Neural crest cell (in vitro differentiated cells): ENCODE measurements at places on chromosomes 12 and 14. TPM values are rescaled to one million over a fixed set of nuclear protein-coding genes. Genes with fewer than 3 reads are reported as not detected.

DNA sequence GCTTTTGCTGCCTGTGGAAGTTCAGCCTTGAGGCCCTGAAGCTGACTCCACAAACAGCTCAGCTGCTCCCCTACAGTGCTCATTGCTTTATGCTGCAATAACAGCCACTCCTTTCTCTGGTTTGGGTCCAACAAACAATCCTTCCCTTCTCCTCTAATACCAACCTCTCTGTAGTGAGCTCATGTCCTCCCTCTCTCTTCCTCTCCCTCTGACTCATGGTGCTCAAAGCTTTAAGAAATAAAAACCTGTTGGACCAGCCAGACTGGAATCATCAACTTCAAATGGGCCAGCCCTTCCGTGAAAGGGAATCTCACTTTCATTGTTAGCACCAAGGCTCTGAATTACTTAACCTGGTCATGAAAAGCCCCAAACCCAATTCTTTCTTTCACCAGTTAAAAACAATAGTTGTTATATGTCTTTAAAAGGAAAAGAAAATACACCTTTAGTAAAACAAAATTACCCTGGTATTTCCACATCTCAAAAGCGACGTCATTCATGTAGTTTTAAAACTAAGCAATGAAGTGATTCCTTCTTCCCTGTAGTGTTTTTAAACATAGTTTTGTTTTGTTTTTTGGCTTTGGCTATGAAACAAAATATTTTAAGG lies 126.4 kb downstream of the DUSP6 start:
- no peak overlapping the region for H3K4me3 ChIP-seq
- H3K27me3 ChIP-seq, result no peaks in the 10 kb centered on the region
- H3K27ac ChIP-seq, result no peak overlapping the region

GRCh38 chr12:130636370-130636769 lies 79.7 kb downstream of the RIMBP2 start:
- peaks cover 20% of the 10 kb centered on the region for H3K4me1 ChIP-seq
- no peak overlapping the region for H3K4me3 ChIP-seq
- DNase-seq, result no peak
- H3K27ac ChIP-seq, result no peak overlapping the region
- peaks cover 25% of the 10 kb centered on the region for H3K27me3 ChIP-seq
- no peaks in the 10 kb centered on the region for H3K36me3 ChIP-seq

DNA sequence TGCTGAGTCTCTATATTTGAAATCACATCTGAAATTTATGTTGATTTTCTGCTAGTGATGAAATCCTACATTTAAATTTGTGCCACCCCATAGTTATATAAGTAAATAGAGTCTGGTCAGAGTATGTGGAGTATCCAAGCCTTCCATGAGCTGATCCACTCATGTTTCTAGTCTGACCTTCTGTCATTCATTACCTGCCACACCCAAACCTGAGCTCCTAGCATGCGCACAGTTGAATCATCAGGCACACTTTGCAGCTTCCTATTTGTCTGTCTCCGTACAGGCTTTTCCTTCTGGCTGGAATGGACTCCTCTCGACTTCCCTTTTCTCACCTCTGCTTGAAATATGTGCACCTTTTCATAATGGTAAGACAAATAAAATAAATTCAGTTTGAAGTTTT lies 45.3 kb upstream of the LRIG3 start:
- H3K36me3 ChIP-seq, result no peaks in the 10 kb centered on the region
- H3K27me3 ChIP-seq, result no peaks in the 10 kb centered on the region

The PABPN1 gene
- 375 and 379 TPM in 2 replicates for total RNA-seq

DNA sequence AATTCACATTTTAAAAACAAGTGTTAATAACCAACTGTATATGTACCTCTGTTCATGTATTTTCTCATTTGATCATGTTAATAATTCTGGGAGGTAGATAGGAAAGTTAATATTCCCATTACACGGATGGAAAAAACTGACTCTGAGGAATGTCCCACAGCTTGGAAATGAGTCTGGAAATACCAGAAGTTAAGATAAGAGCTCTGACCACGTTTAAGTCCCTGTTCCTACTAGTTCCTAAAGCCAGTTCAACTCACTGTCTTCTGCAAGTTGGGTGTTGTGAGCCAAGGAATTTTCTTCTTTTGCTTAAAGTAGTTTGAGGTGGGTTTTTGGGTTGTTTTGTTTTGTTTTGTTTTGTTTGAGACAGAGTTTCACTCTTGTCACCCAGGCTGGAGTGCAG lies 104.5 kb downstream of the TMEM30B start:
- H3K36me3 ChIP-seq, result peaks cover 2% of the 10 kb centered on the region
- H3K4me3 ChIP-seq, result no peak overlapping the region
- H3K27ac ChIP-seq, result no peak overlapping the region
- DNase-seq, result no peak

DNA sequence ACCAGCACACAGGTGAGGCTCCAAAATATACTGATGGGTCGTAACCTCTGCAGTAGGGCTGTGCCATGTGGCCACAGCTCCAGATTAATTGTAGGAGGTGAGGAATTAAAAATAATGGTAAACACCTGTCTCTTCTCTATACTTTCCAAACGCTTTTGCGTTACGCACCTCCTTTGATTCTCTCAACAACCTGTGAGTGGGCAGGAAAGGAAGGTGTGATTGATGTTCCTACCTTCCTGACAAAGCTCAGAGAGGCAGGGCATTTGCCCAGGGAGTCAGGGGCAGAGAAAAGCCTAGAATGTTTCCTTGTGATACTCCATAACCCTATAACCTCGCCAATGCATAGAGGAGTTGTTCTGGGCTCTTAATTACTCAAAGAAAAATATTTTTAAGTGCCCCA lies 124.9 kb downstream of the PRMT8 start:
- no peak for DNase-seq
- no peak overlapping the region for H3K27ac ChIP-seq
- peaks cover 7% of the 10 kb centered on the region for H3K4me1 ChIP-seq
- no peaks in the 10 kb centered on the region for H3K27me3 ChIP-seq
- no peak overlapping the region for H3K4me3 ChIP-seq
- H3K36me3 ChIP-seq, result no peaks in the 10 kb centered on the region

DNA sequence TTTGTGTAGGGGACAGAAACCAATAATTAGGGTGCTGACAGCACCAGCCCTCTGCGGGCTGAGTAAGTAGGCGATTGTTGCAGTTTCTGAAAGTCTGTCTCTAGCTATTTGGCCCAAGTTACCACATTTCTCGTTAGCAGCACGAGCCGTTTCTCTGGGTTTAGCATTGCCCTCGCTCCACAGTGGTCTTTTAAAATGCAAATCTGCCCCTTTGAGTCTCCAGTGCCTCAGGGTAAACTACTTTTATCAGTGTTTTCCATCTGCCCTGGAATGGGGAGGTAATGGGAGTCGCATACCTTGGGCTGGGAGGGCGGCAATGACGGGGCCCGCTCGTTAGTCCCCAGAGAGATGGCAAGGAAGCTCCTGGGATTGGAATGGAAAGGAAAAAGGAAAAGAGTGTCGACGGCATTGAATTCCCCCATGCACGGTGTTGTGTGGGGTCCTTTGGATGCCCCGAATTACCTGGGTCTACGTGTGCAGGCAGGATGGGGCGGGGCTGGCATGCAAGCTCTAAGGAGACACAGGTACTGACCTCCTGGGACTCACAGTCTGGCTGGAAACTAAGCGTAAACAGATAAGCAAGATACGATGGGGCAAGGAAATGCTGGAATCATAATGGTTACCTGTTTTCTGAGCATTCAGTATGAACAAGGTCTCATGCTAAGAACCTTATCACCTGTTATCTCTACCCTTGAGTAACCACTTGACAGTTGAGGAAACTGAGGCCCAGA lies 131.8 kb upstream of the MAP1LC3B2 start:
- no peak overlapping the region for H3K4me3 ChIP-seq
- H3K27ac ChIP-seq, result no peak overlapping the region
- H3K36me3 ChIP-seq, result no peaks in the 10 kb centered on the region
- no peak for DNase-seq
- H3K4me1 ChIP-seq, result peaks cover 29% of the 10 kb centered on the region

- H3K27ac ChIP-seq, result peak overlapping the region; percentile 68
- H3K27me3 ChIP-seq, result peaks cover 52% of the 10 kb centered on the region
- H3K36me3 ChIP-seq, result no peaks in the 10 kb centered on the region
Measured at GRCh38 chr12:53224061-53224896, 7.7 kb downstream of the RARG start.

The NTN4 gene
- 5.7 and 6.0 TPM in 2 replicates for total RNA-seq

DNA sequence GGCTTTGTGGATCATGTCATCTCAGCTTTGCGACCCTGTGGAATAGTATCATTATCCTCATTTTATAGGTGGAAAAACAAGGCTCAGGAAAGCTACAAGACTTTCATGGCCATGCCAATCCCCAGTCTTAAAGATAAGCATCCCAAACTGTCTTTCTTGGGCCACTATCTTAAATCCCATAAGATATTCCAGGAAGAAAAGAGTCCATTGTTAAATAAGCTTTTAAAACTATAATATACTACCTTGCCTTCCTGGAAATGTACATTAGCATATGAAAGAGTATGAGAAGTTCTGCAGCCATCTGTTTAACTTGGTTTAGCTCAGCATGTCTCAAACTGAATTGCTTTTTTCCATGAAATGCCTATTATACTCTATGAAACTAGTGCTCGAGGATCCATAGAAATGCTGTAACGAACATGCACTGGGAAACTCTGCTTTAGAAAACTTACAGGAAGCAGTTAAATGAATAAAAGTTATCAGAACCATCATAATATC lies 77.1 kb downstream of the B4GALNT3 start:
- H3K4me1 ChIP-seq, result peaks cover 17% of the 10 kb centered on the region
- H3K27me3 ChIP-seq, result no peaks in the 10 kb centered on the region
- peaks cover 4% of the 10 kb centered on the region for H3K36me3 ChIP-seq
- H3K4me3 ChIP-seq, result no peak overlapping the region

GRCh38 chr12:96375170-96375569 lies 25.1 kb downstream of the CDK17 start:
- H3K4me3 ChIP-seq, result no peak overlapping the region
- peaks cover 7% of the 10 kb centered on the region for H3K36me3 ChIP-seq
- DNase-seq, result no peak
- H3K4me1 ChIP-seq, result peaks cover 38% of the 10 kb centered on the region

The BCL2L14 gene
- total RNA-seq, result 0.86 and 1.2 TPM in 2 replicates

DNA sequence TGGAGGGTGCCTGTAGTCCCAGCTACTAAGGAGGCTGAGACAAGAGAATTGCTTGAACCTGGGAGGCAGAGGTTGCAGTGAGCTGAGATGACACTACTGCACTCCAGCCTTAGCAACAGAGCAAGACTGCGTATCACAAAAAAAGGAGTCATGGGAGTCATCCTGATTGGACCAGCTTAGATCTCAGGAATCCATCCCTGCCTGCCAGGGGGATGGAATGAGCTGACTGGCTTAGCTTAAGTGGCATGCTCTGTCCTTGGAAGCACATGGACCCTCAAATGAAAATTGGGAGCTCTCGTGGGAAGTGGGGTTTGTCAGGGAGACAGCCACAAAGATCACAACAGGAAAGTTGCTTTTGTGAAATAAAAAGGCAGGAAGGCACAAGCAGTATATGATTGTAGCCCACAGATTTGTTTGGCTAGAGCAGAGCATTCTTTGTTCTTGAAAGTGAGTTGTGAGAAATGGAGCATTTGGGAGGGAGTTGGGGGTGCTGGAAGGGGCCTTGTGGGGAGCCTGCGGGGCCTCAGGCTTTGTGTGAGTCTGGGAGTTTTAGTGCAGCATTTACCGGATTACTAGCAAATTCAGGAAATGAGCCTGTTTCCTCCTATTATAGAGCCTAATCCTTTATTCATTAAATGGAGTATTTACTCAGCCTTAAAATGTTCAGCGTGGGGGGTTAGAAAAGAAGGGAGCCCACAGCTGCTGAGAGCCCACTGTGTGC lies 30.7 kb downstream of the DGLUCY start:
- H3K27me3 ChIP-seq, result no peaks in the 10 kb centered on the region
- peaks cover 5% of the 10 kb centered on the region for H3K4me1 ChIP-seq
- no peak overlapping the region for H3K4me3 ChIP-seq
- no peak overlapping the region for H3K27ac ChIP-seq

The JKAMP gene
- 38.1 and 43.6 TPM in 2 replicates for total RNA-seq

The GALNT8 gene
- 7.6 and 7.9 TPM in 2 replicates for total RNA-seq

DNA sequence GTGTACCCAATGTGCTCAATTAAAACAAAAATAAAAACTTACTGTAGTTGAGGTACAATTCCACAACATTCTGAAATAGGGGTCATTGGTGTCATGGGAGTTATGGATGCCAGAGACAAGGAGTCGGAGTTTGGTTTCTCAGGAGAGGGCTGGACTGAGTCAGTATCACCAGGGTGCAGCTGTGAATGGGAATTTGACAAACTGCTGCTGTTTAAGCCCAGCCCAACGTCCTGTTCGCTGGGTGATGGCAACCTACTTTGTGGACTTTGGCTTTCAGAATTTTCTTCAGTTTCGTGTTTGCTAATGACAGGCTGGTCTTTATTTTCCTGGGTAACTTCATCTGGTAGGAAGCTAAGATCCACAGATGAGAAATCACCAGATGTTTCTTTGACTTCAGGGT lies 3.9 kb downstream of the TBPL2 start:
- no peak overlapping the region for H3K27ac ChIP-seq
- DNase-seq, result no peak
- no peaks in the 10 kb centered on the region for H3K36me3 ChIP-seq

DNA sequence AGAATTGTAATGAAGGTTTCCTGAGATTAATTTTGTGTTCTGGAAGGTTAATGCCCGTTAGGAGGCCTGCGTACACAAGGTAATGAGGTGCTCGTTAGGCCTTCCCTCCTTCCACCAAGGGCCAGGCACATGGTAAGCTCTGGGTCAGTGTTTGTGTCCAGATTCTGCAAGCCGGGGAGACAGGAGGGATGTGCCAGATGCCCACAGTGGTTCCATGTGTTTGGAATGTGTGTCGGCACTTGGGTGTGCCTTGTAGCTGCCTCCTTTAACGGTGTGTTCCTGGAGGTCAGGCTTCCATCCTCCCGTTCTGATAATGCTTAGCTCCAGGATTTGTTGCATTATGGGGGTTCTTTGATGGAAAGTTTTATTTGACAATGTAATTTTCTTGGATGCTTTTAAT lies 5.7 kb downstream of the TRAF3 start:
- H3K27ac ChIP-seq, result no peak overlapping the region
- H3K27me3 ChIP-seq, result no peaks in the 10 kb centered on the region
- no peak for DNase-seq
- no peak overlapping the region for H3K4me3 ChIP-seq

The SDSL gene
- total RNA-seq, result 1.5 and 3.3 TPM in 2 replicates

- DNase-seq, result no peak
- H3K27me3 ChIP-seq, result no peaks in the 10 kb centered on the region
- H3K36me3 ChIP-seq, result peaks cover 6% of the 10 kb centered on the region
- H3K27ac ChIP-seq, result no peak overlapping the region
- no peak overlapping the region for H3K4me3 ChIP-seq
Measured at GRCh38 chr14:104707608-104708595, 16.1 kb upstream of the ADSS1 start.

DNA sequence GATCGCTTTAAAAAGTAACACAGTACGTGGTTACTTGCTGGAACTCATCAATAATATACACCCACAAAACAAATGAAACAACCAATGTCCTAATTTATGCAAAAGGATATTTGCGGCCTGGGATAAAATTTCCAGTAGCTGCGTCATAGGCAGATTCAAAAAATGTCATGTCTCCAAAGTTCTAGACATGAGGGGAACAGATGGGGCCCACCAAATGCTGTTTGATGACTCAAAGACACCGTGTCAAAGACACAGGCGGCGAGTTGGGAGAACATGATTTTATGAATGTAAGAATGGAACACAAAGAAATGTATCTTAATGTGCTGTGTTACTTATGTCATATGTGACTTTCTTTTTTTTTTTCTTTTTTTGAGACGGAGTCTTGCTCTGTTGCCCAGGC lies 34.3 kb upstream of the NCOR2 start:
- DNase-seq, result no peak
- peaks cover 21% of the 10 kb centered on the region for H3K4me1 ChIP-seq
- H3K36me3 ChIP-seq, result no peaks in the 10 kb centered on the region
- no peak overlapping the region for H3K4me3 ChIP-seq
- no peak overlapping the region for H3K27ac ChIP-seq
